ENCODE measurements at places on chromosomes 7 and 10. TPM values are rescaled to one million over a fixed set of nuclear protein-coding genes. Genes with fewer than 3 reads are reported as not detected.

DNA sequence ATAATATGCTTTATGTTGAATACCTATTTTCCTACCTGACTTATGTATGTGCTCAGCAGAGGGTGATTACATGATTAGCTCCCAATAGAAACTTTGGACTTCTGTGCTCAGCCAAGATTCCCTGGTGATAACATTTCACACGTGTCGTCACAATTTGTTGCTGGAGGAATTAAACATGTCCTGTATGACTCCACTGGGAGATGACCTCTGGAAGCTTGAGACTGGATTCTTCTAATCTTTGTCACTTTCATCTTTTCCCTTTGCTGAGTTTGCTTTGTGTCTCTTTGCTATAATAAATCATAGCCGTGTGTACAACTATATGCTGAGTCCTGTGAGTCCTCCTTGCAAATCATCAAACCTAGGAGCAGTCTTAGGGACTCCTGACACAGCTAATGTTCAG is 120.9 kb upstream of the LRRTM3 start:
- no peak for DNase-seq

DNA sequence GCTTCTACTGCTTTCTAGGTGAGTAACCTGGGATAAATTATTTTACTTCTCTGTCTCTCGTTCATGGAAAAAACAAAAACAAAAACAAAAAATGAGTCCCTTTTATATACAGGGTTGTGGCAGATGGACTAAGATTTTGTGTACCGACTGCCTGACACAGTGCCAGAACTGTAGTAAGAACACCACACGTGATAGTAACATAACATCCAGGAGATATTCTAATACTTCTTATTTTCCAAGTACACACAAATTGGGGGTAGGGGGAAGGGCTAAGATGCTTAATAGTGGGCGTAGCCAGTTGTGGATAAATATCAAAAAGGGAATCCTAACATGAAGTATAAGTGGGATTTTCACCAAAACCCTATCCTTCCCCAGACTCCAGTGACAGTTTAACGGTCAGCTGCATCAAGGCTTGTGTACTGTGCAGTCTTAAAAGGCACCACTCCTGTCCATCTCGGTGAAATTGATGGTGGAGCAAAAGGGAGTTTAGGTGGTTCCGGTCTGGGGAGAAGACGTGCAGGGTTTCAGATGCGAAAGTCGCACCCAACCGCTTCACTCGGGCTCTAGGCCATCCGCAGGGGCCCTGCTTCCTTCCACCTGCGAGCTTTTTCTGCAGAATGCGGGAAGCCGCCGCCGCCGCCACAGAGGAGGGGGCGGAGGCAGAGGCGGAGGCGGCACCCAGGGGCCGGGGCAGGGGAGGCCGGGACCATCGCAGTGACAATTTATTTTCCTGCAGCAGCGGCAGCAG is at the start of gene STAMBPL1:
STAMBPL1 (plus strand) TSS at position 712 of the 748 bp plus-strand sequence. CDS start 21,464 bp downstream, outside the sequence.
- DNase-seq: no peak

Gene MUC12
- not detected for total RNA-seq

Gene MOGAT3
- not detected for total RNA-seq

GRCh38 chr7:106535234-106535932 is 125.6 kb downstream of the CCDC71L start:
- DNase-seq: no peak

DNA sequence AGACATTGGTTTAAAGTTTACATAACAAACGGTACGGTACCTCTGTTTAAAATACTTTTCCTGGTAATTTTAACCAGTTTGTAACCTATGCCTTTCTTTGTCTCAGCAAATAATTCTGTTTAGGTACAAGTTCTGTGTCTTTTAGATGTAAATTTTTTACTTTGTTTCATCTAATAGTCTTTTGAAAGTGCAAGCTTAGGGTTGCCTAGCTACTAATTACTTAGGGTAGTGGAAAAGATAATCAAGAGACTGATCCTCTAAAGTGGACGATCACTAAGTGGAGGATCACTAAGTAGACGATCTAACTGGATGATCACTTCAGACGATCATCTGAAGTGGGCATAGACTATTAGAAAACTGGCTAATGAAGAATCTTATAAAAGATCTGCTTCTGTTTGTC is 16.1 kb upstream of the FKBP9 start:
- no peak for DNase-seq

- no peak for DNase-seq
Measured at GRCh38 chr10:27145937-27146336, 8.2 kb downstream of the YME1L1 start.

GRCh38 chr7:9961161-9961922 is 1012.3 kb upstream of the PHF14 start:
- DNase-seq: no peak

GRCh38 chr7:150988230-150989226 is 2.3 kb upstream of the NOS3 start:
- no peak for DNase-seq

- no peak for DNase-seq
Measured at GRCh38 chr7:101125989-101126650, 784 bp upstream of the SERPINE1 start.

Gene STK31
- 1.5 TPM for total RNA-seq

- DNase-seq: no peak
Measured at GRCh38 chr7:47806701-47807103, 141.6 kb downstream of the PKD1L1 start.

DNA sequence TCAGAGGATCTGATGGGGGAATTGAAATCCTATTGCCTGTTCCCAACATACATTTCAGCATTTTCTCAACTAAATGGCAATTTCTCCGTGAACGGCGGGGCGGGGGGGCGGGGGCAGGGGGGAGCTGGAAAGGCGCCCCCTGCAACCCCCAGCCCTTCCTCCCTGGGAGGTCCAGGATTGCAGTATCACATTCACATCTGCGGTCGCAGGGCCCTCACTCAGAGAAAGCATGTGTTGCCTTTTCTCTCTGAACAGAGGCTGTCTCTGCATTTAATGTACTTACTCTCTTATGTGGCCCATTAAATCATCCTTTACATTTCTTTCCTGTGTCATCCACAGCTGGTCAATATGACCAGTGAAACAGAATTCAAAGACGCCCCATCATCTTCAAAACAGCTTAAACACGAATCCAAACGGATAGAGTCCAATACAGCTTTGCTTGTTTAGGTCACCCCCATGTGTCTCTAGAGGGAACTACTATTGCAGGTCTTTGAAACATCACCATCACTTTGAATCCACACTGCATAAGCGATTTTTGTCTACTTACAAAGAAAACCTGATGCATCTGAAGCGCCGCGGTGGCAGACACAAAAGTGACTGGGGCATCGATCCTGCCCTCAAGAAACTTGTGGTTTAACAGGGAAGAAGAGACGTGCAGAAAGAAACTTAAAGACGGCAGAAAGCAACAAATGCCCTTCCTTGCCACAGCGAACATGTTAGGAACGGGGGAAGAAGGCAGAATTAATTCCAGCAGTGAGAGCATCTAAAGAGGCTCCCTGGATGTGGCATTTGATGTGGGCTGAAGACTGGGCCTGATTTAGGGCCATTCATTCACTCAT is 17.0 kb upstream of the ECHDC3 start:
- DNase-seq: no peak

Gene CALCR
- not detected for total RNA-seq

Gene SEMA4G
- 3.5 TPM for total RNA-seq

GRCh38 chr7:57423768-57424167 is 26.2 kb upstream of the ZNF716 start:
- no peak for DNase-seq

Gene DYNC1I1
- 69.1 TPM for total RNA-seq

Gene MYO3A
- total RNA-seq: 0.49 TPM

DNA sequence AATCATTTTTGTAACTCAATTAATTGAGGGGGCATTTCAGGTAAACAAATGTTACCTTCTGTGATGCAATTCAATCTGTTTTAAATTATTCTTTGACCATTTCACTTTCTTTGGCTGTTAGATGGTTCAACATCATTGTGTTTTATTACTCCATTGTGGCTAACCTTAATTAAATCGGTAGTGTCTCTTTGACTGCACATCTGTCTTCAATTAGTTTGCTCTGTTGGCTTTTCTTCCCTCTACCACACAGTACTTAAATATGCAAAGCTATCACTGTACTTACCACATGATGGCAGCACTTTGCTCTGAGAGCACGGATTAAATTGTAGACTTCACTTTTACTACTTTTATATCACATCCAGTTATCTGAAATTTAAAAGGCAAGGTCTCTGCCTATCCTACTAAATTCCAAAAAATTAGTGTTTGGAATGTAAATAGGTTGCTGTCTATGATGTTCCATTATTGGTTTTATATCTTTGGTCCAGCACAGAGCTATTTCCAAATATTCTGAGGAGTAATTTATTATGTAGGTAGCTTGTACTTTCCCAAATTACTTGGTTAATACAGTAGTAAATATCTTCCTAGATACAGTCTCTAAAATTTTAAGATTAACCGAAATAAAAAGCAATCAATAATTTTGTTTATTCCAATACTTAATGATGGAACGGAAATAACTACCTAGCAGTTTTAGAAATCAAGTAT is 352.0 kb downstream of the PCLO start:
- DNase-seq: no peak

Gene TYW1B
- total RNA-seq: 6.8 TPM

Gene LRRC17
- total RNA-seq: 24.6 TPM

- DNase-seq: no peak
Measured at GRCh38 chr10:50504389-50504788, 119.4 kb downstream of the SGMS1 start.

- DNase-seq: no peak
Measured at GRCh38 chr7:29748286-29749099, 57.8 kb upstream of the WIPF3 start.

- DNase-seq: no peak
Measured at GRCh38 chr10:61837755-61838171, 63.7 kb upstream of the ARID5B start.

DNA sequence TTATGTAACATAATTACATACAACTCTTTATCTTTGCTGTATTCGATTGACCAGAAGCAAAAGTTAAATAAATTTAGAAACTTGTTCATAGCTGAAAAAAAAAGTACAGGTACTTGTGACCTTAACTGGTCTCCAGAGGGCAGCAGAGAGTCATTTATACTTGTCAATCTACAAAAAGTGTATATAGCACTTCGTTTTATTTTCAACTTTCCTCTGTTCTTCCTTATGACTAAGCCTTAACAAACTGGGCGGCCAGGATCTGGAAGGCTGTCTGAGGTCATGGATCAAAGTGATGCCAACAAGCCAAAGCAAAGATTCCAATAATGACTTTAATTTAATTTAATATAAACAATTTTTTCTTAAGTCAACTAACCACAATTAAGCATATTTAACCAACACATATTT is 29.8 kb downstream of the C10orf67 start:
- DNase-seq: no peak

GRCh38 chr7:38940774-38941173 is 31.8 kb upstream of the VPS41 start:
- DNase-seq: no peak

Gene ETV1
- total RNA-seq: 8.7 TPM

- no peak for DNase-seq
Measured at GRCh38 chr10:112904000-112904399, 46.0 kb upstream of the TCF7L2 start.

DNA sequence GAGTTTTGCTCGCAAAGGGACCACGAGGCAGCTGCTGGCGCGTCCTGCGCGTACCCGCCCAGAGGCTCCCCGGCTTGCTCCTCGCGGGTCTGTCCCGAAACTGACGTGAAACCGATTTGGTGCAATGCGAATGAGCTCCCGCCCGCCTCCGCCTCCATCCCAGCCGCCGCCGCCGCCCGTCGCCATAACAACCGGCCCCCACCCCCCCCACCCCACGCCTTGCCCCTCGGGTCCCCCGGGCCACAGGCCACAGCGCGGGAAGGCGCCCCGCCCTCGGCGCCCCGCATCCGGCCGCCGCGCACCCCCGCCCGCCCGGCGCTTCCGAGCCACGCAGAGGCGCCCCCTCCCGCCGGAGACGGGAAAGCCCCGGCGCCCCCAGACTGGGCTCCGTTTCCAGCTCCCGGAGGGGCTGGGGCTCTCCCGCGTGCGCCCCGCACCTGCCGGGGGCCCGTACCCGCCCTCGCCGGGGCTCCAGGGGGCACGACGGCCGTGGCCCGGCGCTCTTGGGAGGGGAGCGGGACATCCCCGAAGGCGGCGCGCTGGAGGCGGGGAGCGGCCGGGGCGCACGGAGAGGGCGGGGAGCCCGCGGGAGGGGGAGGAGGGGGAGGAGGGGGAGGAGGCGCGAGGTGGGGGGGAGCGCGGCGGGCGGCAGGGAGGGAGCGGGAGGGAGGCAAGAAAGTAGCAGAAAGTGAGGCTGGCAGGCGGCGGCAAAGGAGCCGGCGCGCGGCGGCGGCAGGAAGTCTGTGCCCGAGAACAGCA is at the start of gene CAMK1D:
CAMK1D (plus strand) TSS at position 678 of the 759 bp plus-strand sequence.
- DNase-seq: peak; percentile 31

Gene RNF32
- total RNA-seq: not detected

- DNase-seq: no peak
Measured at GRCh38 chr7:42932811-42933591, 825 bp downstream of the MRPL32 start.

DNA sequence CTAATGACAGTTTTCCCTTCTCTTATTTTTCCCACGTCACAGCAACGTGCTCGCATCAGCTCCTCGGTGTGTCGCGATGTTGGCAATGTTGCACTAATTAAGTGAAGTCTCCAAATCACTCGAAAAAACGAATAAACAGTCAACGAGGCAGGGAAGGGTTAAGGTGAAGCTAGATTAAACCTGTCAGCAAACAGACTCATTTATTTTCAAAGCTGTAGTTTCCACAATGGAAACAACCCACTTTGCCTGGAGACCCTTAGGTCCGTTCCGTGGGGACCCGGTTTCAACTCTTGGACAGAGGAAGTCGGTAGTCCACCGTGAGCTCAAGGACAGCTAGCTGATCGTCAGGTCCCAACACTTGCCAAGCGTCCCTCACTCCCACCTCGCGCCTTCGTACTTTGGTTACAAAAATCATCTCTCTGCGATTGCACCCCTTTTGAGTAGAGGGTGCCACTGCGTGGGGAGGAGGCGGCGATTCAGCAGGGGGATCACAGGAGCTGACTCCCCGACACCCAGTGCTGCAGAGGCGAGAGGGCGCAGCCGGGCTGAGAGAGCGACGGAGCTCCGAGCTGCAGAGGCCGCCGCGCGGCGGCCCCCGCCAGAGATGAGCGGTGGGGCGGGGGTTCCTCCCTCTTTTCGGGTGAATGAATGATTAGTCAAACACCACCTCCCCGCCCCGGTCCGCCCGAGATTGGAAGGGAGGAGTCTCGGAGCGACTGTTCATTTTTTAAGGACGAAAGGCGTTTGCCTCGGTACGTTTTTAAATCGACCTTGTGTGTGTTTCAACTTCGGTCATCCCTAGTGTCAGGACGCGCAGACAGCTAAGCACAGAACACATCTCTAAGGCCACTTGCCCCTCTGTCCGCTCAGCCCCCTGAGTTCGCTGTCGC is 1.3 kb upstream of the BMPER start:
- DNase-seq: no peak

- DNase-seq: no peak
Measured at GRCh38 chr7:90551036-90551435, 45.1 kb upstream of the CDK14 start.

DNA sequence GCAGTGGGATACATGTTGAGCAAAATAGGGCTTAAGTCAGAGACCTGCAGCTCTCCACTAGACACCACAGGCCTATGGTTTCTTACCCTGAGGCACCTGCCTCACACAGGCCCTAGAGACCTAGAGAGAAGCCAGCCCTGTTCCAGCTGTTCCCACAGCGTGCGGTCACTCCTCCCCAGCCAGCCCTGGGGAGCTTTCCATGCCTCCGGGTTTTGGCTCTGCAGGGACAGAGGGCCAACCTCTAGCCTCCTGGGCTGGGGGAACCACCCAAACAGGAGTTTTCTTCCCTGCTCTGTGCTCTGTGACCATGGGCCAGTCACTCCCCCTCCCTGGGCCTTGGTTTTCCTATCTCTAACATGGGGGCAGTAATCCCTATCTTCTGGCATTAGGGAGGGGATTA is 33.0 kb downstream of the SH2B2 start:
- DNase-seq: no peak

GRCh38 chr7:1028775-1029636 is 15.3 kb upstream of the GPR146 start:
- DNase-seq: peak; percentile 73
